ENCODE measurements at places on chromosomes 3 and 15.

- no peak for DNase-seq
Observed at GRCh38 chr15:48470096-48470495, 138.9 kb downstream of the DUT start.

DNA sequence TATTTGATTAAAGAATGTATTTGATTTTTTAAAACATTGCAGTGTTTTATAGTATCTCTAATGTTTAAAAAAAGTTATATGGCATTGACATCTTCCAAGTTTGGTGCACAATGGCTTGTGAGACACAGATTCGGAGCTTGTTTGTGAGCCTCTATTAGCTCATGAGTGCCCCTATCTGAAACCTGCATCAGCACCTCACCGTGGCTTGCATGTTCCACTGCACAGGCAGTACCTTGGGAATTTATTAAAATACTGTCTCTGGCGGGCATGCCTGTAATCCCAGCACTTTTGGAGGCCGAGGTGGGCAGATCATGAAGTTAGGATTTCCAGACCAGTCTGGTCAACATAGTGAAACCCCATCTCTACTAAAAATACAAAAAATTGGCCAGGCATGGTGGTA lies 6.8 kb upstream of the RTP2 start:
- no peak for DNase-seq

- no peak for DNase-seq
Observed at GRCh38 chr3:48891606-48892005, 7.1 kb downstream of the SLC25A20 start.

- DNase-seq = no peak
Observed at GRCh38 chr3:25455441-25456132, 27.5 kb downstream of the RARB start.

DNA sequence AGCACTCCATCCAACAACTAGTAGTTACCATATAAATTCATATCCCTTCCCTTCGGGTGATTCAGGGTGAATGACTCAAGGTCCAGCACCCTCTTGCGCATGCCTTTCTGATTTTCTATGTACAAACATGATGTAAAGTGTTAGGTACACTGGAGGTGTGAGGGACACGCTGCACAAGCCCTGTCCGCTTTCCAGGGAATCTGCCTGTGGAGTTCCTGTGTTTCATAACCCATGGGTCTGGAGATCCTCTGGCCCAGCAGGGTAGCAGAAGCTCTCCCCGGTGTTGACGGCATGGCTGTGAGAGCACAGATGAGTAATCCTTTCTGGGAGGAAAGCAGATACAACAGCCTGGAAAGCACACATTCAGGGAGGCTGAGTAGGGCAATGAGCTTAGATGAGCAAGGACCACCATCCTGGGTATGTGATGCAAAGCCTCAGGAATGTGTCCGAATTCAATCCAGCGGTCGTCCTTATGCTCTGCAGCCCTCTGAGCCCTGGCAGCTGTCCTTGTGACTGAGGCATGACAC lies 142.9 kb upstream of the TP63 start:
- no peak for DNase-seq

DNA sequence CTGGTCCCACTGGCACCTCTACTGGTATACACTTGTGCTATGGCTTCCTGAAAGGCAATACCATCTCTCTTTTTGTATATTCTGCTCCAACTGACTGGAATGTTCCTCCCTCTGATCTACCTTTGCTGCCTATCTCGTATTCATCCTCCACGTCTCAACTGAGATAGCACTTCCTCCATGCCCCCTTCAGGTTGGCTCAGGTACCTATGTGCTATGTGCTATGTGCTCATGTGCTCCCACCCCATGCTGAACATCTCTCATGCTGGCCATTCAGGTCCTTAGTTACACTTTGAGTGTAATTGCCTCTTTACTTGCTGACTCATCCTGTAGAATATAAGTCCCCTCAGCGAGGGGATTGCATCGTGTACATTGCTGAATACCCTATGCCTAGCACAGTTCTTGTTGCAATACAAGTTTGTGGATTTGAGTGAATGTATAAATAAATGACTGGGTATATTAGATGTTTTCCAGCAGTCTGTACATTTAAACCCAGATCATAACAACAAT lies 156.9 kb downstream of the SOX2 start:
- no peak for DNase-seq

GRCh38 chr3:71955240-71956068 lies 170.5 kb upstream of the PROK2 start:
- peak; percentile 3 for DNase-seq

DNA sequence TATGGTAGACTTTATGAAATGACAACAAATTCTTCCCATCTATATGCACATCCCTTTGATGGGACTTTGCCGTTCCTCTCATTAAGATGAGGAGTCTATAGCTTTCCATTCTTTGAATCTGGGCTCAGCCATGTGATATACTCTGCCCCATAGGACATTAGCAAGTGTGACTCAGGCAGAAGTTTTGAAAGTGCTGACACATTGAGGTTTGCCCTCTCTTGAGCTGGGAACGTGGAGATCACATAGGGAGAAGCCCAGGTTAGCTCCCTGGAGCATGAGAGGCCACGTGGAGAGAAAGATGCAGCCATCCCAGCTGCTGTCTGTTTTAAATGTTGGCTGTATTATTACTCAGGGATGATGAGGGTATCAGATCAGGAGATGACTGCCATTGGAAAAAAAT lies 67.7 kb upstream of the OXTR start:
- no peak for DNase-seq

GRCh38 chr3:63477494-63478129 lies 174.9 kb upstream of the SNTN start:
- DNase-seq = no peak

- no peak for DNase-seq
Observed at GRCh38 chr3:20810555-20810954, 624.5 kb upstream of the SGO1 start.

DNA sequence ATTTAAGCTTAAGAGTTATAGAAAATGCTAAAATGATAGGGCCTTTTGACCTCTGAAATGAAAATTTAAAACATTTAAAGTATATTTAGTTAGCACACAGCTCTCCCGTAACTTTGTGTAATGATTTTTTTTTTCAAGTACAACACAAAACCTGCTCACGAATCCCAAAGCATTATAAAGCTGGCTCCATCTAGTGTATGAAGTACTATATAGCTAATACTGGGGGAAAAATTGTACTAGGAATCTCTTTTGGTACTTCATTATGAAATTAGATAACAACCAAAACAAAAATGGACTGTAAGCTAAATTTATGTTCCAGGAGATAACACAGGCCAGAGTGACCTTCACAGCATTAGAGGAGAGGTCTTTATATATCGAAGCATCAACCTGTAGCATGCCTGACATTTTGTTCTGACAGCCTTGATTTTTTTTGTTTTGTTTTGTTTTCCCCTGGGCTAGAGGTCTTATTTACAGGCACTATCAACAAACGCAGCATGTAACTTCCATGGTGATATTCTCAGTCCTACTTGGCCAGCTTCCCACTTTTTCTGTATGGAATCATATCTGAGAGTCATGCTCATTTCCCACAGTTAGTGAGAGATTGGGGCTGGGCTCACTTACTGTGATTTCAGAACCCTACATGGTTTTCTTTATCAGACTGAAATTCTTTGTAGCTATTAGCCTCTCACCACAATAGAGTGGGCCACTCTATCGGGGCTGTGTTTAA lies 116.3 kb downstream of the MITF start:
- no peak for DNase-seq

- DNase-seq = no peak
Observed at GRCh38 chr3:129845956-129846355, 47.6 kb downstream of the TMCC1 start.

DNA sequence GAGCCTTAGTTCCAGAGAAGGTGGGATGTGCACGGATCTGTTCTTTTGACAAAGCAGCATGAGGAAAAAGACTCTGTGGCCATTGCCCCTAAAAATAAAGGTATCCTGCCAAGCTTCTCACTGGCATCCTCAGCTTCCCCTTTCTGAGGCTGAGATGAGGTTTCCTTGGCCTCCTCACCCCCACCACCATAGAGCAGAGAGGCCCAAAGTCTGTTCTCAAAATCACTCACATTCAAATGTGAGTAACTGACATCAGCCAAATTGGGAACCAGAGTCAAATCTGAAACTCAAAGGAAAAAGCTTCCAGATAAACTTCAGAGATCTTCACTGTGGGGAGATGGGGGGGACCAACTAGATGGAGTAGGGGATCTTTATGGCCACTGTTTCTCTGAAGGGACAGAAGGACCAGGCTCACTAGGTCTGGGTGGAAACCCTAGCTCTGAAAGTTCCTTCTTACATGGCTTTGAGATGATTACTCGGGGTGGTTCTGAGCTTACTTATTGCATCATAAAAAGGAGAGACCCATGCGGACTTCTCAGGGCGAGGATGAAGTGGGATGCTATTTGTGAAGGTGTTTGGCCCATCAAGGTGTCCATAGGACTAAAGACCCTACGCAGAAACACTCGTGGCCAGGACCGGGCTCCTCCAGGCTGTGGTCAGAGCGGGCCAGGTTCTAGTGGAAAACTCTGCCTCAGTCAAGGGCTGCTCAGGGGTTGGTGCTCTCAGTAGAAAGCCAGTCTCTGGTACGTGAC lies 61.5 kb upstream of the MEF2A start:
- DNase-seq = peak; percentile 20

GRCh38 chr3:106032479-106032878 lies 163.7 kb upstream of the CBLB start:
- no peak for DNase-seq

- DNase-seq = peak; percentile 11
Observed at GRCh38 chr15:45338417-45338816, 39.9 kb downstream of the GATM start.

DNA sequence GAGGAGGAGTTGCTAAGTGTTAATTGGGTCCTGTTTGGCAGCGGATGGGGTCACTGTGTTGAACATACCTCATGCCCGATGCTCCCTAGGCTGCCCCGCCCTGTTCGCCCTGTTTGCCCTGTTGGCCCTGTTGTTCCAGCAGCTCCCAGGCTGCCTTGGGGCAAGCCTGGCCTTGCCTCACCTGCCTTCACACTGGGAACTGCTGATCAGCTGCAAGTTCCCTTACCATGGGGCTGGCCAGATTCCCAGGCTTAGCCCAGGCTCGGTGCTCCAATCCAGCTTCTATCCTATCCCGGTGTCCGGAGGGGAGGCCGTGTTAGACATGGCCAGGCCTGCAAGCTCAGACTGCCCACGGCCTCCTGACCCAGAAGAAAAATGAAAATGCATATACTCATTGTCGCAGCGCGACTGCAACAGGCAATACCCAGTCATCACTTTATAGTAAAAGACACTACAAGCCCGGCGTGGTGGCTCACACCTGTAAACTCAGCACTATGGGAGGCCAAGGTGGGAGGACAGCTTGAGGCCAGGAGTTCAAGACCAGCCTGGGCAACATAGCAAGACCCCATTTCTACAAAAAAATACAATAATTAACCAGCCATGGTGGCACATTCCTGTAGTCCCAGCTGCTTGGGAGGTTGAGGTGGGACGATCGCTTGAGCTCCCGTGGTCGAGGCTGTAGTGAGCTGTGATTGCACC lies 42.9 kb upstream of the ZNF710 start:
- DNase-seq = no peak

GRCh38 chr3:171904829-171905228 lies 61.7 kb downstream of the TMEM212 start:
- DNase-seq = no peak

- DNase-seq = no peak
Observed at GRCh38 chr3:20683910-20684309, 497.9 kb upstream of the SGO1 start.

GRCh38 chr3:145801696-145802095 lies 359.3 kb downstream of the PLOD2 start:
- no peak for DNase-seq

DNA sequence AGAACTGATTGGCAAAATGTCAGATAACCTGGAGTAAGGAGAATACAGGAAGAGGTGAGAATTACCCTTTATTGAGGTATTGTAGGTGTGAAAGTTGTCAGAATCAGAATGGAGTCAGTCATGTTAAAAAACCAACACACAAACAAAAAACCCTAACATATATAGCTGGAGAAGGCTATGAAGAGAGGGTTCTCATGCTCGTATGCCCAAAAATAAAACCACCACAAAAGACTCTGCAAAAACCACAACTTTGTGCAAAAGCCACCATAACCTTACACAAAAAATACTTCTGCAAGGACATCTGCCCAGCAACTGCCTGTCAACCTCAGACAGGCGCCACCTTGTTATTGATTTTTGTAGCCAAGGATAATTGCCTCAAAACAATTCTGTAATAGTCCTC lies 136.0 kb downstream of the CD47 start:
- no peak for DNase-seq

- no peak for DNase-seq
Observed at GRCh38 chr3:189165092-189165612, 6.6 kb upstream of the TPRG1 start.

GRCh38 chr15:40106203-40107161 lies 2.2 kb downstream of the BMF start:
- peak; percentile 59 for DNase-seq

DNA sequence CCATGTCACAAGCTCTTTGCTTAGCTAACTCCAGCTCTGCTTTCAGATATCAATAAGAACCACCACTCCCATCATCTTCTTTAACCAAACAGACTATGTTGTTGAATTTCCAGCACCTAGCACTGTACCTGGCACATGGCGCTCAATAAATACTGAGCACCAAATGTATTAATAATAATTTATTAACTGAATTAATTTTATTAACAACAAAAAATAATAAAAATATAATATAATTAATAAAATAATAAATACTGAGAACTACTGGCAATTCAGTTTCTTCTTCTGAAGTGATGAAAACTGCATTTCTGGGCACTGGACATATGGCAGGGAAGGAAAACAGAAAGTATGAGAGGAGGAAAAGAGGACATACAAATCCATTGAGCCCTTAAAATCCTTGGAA lies 263.9 kb downstream of the ZMAT3 start:
- DNase-seq = no peak

GRCh38 chr3:16033889-16034687 lies 140.4 kb upstream of the GALNT15 start:
- no peak for DNase-seq

GRCh38 chr3:37163262-37164015 lies 10.9 kb downstream of the LRRFIP2 start:
- peak; percentile 16 for DNase-seq

- no peak for DNase-seq
Observed at GRCh38 chr3:196216681-196217211, 412 bp downstream of the SLC51A start.

GRCh38 chr15:35549567-35549966 lies 3.6 kb upstream of the DPH6 start:
- DNase-seq = no peak

GRCh38 chr3:125107861-125108567 lies 52.2 kb upstream of the HEG1 start:
- DNase-seq = no peak

DNA sequence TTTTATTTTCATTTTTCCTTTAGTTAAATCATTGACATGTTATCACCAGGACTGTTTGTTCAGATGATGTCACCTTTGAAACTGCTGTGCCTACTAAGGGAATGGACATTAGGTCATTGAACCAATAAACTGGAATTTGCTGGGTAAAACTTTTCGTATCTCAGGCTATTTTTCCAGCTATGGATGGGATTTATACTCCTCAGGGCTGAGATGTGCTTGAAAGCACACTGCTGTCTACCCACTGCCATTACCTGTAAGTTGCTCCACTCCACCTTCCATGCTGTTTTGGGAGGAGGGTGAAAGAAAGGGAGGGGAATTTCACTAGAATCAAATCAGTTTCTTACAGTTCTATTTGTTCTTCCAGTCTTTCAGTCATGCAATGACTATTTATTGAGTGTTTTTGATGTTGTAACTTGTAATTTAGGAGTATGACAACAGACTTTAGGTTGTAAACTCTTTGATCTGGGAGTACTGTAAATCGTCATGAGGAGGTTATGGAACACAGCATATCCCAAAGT lies 11.3 kb downstream of the EHD4 start:
- DNase-seq = no peak

GRCh38 chr3:12545473-12545791 lies at the start of gene MKRN2OS:
TSS of gene MKRN2OS (minus strand) at chr3:12545499. CDS start at chr3:12545464, 35 bp downstream.
- no peak for DNase-seq

Measured in CD4-positive, alpha-beta T cell treated with Interferon alpha-2 for 1 hour (primary cell).